ENCODE measurements at places on chromosomes 2 and 18. TPM values are rescaled to one million over a fixed set of nuclear protein-coding genes. Genes with fewer than 3 reads are reported as not detected.
A peak's percentile ranks its signal among the peaks of the same experiment; 100 is the strongest.

ARMC9 gene
- 3.0 TPM for total RNA-seq

DNA sequence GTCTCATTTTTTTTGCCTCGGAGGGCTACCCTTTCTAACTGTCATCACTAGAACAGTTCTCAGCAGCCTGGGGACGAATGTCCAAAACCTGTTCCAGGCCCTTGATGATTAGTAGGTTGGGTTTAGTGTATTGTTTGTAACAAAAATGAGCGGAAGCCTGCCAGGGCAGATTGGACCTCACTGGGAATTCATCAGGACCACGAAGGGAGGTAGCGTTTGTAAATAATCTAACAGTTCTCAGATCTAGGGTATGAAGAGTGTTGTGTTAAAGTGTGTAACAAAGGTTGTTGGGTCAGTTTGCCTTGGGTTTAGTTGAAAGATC is 799 bp downstream of the CEP68 start:
- H3K36me3 ChIP-seq = no peaks in the 10 kb centered on the region
- H3K27me3 ChIP-seq = no peaks in the 10 kb centered on the region
- H3K4me1 ChIP-seq = peaks cover 63% of the 10 kb centered on the region
- peak overlapping the region; percentile 96 for H3K4me3 ChIP-seq
- no peak for DNase-seq
- peak overlapping the region; percentile 89 for H3K27ac ChIP-seq

DNA sequence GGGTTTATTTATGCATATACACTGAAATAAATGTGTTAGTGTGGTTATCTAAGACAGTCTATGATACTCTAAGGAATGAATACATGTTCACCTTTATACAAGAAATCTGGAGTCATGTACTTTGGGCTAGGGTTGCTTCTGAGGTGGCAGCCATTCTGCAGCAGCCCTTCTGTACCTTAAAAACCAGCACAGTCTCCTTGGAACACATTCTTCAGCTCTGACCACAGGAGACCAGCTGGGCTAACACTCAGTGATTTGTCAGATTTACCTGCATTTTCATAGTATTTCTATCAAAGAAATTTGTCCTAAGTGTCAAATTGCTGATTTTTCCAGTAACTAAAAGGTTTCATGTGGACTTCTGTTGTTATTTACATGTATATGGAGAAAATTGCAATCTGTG is 167.7 kb downstream of the CAMKMT start:
- no peaks in the 10 kb centered on the region for H3K36me3 ChIP-seq
- H3K4me1 ChIP-seq = no peaks in the 10 kb centered on the region
- no peak for DNase-seq
- no peak overlapping the region for H3K4me3 ChIP-seq
- no peaks in the 10 kb centered on the region for H3K27me3 ChIP-seq

GRCh38 chr2:49812730-49813129 is 658.4 kb upstream of the FSHR start:
- no peaks in the 10 kb centered on the region for H3K4me1 ChIP-seq
- no peaks in the 10 kb centered on the region for H3K27me3 ChIP-seq
- no peak overlapping the region for H3K27ac ChIP-seq
- DNase-seq = no peak
- H3K36me3 ChIP-seq = no peaks in the 10 kb centered on the region

DNA sequence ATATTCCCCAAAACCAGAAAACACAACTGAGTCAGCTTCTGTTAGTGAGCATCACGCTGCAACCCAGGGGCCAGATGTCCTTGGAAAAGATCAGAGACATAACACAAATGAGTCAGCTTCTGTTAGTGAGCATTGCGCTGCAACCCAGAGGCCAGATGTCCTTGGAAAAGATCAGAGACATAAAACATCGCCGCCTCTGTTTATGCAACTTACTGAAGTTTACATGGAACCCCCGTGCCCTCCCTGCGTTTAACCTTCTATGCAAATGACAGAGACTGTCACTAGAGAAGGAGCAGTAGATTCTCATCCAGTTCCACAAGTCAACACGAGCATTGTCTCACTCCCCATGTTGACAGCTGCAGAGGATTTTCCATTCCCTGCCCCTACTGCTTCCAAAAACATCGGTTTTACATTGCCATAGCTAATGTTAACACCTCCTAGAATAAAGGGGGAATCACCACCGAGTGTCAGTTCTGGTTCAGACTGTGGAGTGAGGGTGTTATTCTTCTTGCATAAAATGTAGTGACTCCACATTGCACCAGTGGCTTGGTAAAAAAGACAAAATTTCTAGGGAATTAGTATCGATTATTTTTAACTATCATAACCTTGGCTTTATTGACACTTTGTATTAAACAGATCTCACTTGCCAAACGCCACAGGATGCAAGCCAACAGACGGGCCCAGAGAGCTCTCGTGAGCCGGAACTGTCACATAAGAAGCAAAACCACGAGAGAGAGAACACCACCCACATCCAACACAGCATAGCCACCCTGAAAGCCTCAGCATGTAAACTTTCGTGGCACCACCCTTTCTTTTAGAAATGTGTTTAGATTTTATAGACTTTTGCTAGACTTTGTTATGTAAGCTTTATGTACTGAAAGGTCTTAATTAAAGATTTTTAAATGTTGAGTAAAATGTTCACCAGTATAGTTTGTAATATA is 87.7 kb downstream of the SH3YL1 start:
- H3K36me3 ChIP-seq = no peaks in the 10 kb centered on the region
- H3K4me3 ChIP-seq = no peak overlapping the region
- no peak for DNase-seq

DNA sequence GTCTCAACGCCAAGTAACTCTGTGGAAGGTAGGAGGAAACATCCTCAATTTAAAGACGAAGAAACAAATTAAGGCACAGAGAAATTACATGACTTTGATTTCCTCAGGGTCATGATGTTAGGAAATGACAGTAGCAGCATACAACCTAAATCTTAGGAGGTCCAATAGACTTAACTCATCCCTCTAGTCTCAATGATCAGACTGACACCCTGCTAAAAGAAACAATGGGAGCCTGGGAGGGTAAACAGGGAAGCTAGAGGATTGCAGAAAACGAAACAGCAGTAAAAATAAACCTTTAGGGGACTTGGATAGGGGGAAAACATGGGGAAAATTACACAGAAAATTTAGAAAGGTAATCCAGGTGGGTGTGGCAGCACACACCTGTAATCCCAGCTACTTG is 56.0 kb downstream of the ROCK2 start:
- no peak overlapping the region for H3K4me3 ChIP-seq
- no peaks in the 10 kb centered on the region for H3K27me3 ChIP-seq
- H3K4me1 ChIP-seq = no peaks in the 10 kb centered on the region
- DNase-seq = no peak
- no peak overlapping the region for H3K27ac ChIP-seq

DNA sequence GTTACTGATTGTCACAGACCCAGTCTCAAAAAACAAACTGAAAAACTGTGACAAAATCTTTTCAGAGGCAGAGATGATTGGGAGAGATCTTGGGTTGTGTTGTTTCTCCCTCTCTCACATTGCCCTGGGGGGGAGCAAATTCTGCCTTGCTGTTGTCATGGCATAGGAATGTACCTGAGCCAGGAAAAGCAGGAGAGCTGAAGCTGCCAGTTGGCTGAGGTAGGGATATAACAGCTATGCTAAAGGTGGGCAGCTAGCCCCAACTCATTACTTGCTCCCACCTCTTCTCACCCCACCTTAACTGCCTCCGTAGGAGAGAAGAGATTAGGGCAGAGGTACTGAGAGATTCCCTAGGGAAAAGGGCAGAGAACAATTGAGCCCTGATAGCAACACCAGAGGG is 299.3 kb downstream of the OSR1 start:
- no peaks in the 10 kb centered on the region for H3K27me3 ChIP-seq
- H3K4me1 ChIP-seq = no peaks in the 10 kb centered on the region
- H3K36me3 ChIP-seq = no peaks in the 10 kb centered on the region
- no peak for DNase-seq
- H3K4me3 ChIP-seq = no peak overlapping the region

DNA sequence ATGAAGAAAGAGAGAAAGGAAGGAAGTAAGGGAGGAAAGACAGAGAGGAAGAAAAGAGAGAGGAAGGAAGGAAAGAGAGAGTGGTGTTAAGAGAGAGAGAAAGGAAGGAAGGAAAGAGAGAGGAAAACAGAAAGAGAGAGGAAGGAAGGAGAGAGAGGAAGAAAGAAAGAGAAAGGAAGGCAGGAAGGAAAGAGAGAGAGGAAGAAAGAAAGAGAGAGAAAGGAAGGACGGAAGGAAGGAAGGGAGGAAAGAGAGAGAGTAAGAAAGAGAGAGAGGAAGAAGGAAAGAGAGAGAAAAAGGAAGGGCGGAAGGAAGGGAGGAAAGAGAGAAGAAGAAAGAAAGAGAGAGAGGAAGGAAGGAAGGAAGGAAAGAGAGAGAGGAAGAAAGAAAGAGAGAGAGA is 127.4 kb downstream of the GALNT3 start:
- no peaks in the 10 kb centered on the region for H3K36me3 ChIP-seq
- H3K27me3 ChIP-seq = no peaks in the 10 kb centered on the region
- H3K4me3 ChIP-seq = no peak overlapping the region

DNA sequence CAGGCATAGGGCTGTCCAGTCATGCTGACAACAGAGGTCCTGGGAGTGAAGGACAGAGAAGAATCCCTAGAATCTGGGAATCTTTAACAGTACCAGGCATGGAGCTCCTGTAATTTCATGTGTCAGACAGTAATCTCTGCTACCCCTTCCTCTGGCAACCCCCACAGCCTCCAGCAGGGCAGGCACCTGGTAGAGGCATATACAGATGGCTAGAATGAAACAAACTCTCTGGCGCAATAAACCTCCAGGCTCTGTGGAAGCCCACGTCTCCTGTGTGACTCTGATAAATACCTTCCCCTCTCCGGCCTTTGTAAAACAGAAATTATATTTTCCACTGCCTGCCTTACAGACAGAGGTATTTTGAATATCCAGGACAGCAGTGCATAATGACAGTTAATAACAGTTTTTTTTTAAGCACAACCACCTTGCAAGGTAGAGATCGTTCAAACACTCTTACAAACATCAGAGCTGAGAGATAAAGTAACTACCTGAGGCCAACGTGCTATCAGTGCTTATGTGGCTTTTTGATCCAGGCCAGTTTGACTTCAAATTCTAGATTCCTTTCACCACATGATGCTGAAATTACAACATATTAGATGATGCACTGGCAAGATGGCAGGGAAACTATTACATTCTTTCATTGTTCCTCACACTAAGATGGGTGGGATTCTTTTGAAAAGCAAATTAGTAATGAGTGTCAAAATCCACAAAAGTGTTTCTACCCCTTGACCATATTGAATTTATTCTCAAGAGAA is 47.7 kb upstream of the TMEM247 start:
- no peak overlapping the region for H3K4me3 ChIP-seq
- DNase-seq = no peak
- peaks cover 14% of the 10 kb centered on the region for H3K4me1 ChIP-seq
- no peaks in the 10 kb centered on the region for H3K36me3 ChIP-seq
- no peak overlapping the region for H3K27ac ChIP-seq

DNA sequence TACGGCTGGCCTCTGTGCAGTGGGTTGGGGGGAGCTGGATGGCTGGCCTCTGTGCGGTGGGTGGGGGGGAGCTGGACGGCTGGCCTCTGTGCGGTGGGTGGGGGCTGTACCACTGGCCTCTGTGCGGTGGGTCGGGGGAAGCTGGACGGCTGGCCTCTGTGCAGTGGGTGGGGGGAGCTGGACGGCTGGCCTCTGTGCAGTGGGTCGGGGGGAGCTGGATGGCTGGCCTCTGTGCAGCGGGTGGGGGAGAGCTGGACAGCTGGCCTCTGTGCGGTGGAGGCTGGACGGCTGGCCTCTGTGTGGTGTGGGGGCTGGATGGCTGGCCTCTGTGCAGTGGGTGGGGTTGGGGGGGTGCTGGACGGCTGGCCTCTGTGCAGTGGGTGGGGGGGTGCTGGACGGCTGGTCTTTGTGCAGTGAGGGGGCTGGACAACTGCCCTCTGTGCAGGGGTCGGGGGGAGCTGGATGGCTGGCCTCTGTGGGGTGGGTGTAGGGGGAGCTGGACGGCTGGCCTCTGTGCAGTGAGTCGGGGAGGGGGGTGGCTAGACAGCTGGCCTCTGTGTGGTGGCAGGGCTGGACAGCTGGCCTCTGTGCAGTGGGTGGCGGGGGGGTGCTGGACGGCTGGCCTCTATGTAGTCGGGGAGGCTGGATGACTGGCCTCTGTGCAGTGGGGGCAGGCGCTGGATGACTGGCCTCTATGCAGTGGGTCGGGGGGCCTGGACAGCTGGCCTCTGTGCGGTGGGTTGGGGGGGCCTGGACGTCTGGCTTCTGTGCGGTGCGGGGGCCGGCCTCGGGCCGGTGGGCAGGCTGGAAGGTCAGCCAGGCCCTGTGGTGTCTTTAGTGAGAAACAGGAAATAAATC is 31.9 kb downstream of the NFATC1 start:
- DNase-seq = no peak
- H3K4me1 ChIP-seq = peaks cover 4% of the 10 kb centered on the region
- no peak overlapping the region for H3K4me3 ChIP-seq
- H3K27ac ChIP-seq = no peak overlapping the region

DNA sequence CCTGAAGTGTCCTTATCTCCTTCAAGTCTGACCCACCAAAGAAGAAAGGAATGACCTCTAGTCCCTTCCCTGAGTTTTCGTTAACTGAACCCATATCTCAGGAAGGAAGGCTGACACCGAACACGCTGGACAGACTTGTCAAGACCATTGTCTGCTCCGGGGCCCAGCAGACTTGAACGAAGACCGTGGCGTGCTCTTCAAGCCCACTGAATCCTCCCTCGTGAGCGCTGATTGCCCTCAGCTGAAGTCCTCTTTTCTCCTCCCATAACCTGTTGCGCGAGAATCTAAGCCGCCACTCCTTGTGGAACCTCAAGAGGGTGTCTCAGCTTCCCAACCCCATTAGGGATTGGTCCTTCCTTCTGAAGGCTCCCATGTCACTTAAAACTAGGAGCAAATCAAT is 634 bp upstream of the CNDP1 start:
- H3K4me1 ChIP-seq = no peaks in the 10 kb centered on the region
- H3K4me3 ChIP-seq = no peak overlapping the region
- DNase-seq = no peak
- H3K27ac ChIP-seq = no peak overlapping the region

DNA sequence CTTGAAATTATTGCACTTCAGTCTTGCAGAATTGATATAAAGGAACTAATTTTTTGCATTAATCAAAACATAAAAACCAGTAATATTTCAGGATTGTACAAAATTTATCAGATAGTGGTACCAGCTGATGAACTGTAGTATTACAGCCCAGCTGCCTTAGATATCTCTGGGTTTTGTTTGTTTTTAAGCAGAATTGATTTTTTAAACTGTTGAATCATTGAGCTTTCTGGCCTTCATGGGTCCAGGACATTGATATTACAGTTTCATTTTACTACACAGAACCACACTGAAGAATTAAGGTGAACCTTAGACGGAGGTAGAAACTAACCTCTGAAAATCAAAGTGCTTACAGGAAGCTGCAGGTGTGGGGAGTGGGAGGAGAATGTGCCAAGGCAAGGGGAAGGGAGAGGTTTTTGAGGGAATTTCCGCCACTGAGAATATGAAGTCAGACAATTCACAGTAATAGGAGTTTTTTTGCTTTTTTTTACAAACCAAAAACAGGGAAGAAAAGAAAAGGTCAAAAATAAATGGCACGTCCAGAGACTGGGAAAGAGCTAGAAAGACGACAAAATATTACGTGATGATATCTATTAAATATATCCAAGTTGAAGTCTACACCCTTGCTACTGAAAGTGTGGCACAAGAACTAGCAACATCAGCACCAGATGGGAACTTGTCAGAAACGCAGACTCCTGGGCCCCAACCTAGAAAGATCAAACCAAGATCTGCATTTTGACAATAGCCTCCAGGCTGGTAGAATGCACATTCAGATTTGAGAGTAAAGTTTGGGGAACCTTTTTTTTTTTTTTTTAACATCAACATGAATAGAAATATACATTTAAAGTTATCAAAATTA is 40.8 kb upstream of the SPAG16 start:
- no peak overlapping the region for H3K27ac ChIP-seq
- no peak for DNase-seq
- H3K4me1 ChIP-seq = no peaks in the 10 kb centered on the region

CDH7 gene
- not detected for total RNA-seq

- H3K27me3 ChIP-seq = no peaks in the 10 kb centered on the region
- no peak overlapping the region for H3K27ac ChIP-seq
- H3K4me1 ChIP-seq = peaks cover 20% of the 10 kb centered on the region
These were observed 147.7 kb downstream of the ZNF516 start for GRCh38 chr18:76347341-76347740.

Data from esophagus squamous epithelium (tissue), 5 donors.